ENCODE measurements at places on chromosomes 4 and X.

- no peak for DNase-seq
These were observed 278 bp downstream of the CLOCK start for GRCh38 chr4:55546506-55546755.

GRCh38 chr4:145888393-145888792, 50.2 kb downstream of the ZNF827 start:
- DNase-seq = no peak

- no peak for DNase-seq
These were observed 16.8 kb downstream of the LNX1 start for GRCh38 chr4:53574528-53574927.

- DNase-seq = no peak
These were observed 54.9 kb downstream of the F8 start for GRCh38 chrX:154967603-154968002.

GRCh38 chr4:7280926-7281690, 88.8 kb downstream of the SORCS2 start:
- no peak for DNase-seq

- no peak for DNase-seq
These were observed 22.7 kb upstream of the INTS6L start for GRCh38 chrX:135497736-135498135.

GRCh38 chrX:40166582-40166981, 68.8 kb upstream of the BCOR start:
- no peak for DNase-seq

GRCh38 chr4:146890301-146890700, 55.4 kb downstream of the TTC29 start:
- DNase-seq = no peak

GRCh38 chr4:161564230-161564834, 599.5 kb downstream of the FSTL5 start:
- no peak for DNase-seq

- no peak for DNase-seq
These were observed 27.2 kb downstream of the SLC39A8 start for GRCh38 chr4:102318105-102318504.

GRCh38 chr4:87354168-87355102, 31.8 kb upstream of the HSD17B13 start:
- DNase-seq = no peak

DNA sequence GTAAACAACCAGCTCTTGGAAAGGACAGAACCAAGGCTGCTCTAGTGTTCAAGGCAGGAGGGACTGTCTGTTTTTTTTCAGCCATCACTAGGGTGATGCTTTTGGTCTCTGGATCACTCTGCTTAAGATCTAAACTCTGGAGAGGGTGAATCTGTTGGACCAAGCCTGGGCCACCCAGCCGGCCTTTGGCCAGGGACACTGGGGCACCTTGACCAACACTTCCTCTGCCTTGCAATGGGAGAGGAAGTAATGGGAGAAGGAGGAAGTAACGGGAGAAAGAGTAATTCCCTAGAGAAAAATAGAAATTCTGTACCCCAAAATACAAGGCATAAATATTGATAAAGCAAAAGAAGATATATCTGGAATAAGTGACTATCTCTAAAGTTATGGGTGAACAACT, 12.9 kb downstream of the CHRNA9 start:
- DNase-seq = no peak

- no peak for DNase-seq
These were observed 1055.8 kb upstream of the DIAPH2 start for GRCh38 chrX:95628796-95629195.

GRCh38 chrX:107117993-107118321, 665 bp downstream of the RBM41 start:
- no peak for DNase-seq

- no peak for DNase-seq
These were observed 96.9 kb downstream of the MAMLD1 start for GRCh38 chrX:150460063-150460462.
